CD4-positive, alpha-beta memory T cell (primary cell): ENCODE measurements at places on chromosomes 12 and 14.

GRCh38 chr14:66378712-66379505, 107.3 kb upstream of the CCDC196 start:
- DNase-seq, result no peak

GRCh38 chr12:60830381-60830780, 1234.6 kb downstream of the SLC16A7 start:
- DNase-seq, result no peak

- no peak for DNase-seq
These were observed 44.0 kb upstream of the FRMD6 start for GRCh38 chr14:51607711-51608110.

- DNase-seq, result peak; percentile 24
These were observed 835 bp downstream of the MYL6 start for GRCh38 chr12:56158926-56159461.

DNA sequence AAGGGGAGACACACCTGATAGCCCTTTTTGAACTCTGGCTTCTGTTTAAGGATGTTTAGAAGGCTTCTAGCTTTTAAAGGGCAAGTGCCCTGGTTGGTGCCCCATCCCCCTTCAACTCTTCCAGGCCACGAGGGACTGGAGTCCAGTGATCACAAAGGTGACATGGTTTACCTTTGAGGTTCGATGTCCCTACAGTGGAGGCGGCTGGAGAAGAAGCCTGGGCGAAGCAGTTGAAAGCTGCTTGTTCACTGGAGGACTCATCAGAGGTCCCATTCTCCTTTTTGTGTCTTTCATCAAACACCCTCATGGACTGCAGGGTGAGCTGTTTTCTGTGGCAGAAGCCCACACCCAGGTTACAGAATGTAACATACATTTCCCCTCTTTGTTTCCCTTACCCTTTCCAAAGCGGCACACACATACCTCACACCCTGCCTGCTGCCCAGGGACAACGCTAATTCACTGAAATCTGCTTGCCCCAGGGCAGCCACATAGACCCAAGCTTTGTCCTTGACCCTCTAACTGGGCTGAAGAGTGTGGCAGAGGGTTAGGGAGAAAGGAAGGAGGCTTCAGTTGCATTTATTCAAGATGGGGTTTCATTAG, 7.7 kb downstream of the TBX3 start:
- no peak for DNase-seq

- DNase-seq, result no peak
These were observed 3.4 kb downstream of the TAS2R30 start for GRCh38 chr12:11130999-11131398.

DNA sequence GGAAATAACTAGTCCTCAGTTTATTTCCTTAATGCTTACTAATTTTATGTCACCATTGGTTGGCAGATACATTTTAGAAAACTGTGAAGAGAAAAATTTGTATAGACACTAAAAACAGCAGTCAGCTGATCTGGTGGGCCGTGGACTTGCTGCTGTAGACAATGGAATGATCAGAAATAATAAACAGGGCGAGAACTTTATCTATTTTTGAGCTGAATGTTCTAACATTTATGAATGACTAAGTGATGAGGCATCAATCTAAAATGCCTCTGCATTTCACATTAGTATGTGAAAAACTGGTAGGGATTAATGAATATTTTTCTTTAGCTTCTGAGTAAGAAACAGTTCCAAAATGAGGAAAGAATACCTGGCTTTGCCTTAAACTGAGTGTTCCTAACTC, 24.8 kb upstream of the PKP2 start:
- no peak for DNase-seq

GRCh38 chr14:38880643-38881524, 222.2 kb downstream of the SEC23A start:
- DNase-seq, result no peak

- no peak for DNase-seq
These were observed 70.9 kb downstream of the MON2 start for GRCh38 chr12:62537551-62537950.

- DNase-seq, result no peak
These were observed 27.2 kb downstream of the DDX51 start for GRCh38 chr12:132116709-132117557.

GRCh38 chr12:95198914-95199313, 18.4 kb downstream of the FGD6 start:
- no peak for DNase-seq

DNA sequence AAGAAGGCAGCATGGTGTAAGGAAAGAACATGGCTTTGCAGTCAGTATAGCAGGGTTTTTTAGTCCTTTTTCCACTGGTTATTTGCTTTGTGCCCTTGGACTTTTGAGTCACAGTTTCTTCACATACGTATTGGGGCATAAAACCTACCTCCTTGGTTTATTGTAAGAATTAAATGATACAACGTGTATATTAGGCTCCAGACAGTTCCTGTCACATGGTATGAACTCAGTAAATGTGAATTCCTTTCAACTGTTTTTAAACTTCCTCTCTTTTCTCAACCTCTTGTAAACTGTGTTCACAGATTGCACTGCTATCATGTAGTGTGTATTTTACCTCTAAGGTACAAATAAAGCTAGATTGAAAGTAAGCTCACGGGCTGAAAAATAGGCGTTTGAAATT, 29.5 kb downstream of the MSRB3 start:
- DNase-seq, result no peak

DNA sequence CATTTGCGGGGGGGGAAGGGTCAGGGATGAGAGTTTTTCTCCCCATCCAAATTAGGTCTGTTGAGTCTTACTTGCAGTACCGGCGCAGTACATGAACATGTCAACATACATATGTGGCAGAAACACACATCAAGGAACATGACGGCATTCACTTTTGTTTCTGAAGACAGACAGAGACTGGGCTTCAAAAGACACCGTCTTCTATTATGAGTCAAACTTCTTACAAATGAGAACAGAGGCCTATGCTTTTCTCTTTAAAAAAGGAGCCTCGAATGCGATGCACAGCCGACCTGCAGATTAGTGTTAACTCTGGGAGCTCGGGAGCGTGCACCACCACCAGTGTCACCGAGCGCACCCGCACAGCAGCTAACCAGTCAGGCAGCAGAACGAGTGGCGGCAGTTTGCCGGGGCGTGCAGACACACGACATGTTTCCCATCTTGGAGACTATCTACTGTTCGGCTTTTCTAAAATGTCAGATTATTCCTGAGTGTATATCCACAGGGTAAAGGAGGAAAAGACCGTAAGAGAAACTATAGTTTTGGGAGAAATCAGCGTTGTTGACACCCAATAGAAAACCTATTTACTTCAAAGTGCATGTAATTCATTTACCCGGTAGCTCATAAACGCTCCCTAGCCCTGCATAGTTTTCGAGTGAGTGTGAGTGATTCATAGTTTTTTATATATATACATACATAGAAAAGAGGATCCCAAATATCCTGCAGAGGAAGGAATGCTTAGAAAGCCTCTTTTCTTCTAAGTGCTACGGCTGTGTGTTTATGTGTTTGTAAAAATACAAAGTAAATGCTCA, 33.0 kb downstream of the UBR7 start:
- no peak for DNase-seq

- DNase-seq, result no peak
These were observed 46.3 kb upstream of the LRTM2 start for GRCh38 chr12:1773937-1774655.

- no peak for DNase-seq
These were observed 122.7 kb downstream of the SLC38A6 start for GRCh38 chr14:61103541-61104339.

GRCh38 chr12:27164330-27165040, 79.6 kb upstream of the STK38L start:
- no peak for DNase-seq

- no peak for DNase-seq
These were observed 722 bp downstream of the FAM234B start for GRCh38 chr12:13044906-13045299.

GRCh38 chr14:51432302-51432948, 192.4 kb downstream of the TMX1 start:
- no peak for DNase-seq
